Stimulated activated naive B cell treated with anti-CD40 and anti-IgM and Interleukin-4, amounts not matched to agents 10 μg/mL and 1 μg/mL and 100 μg/mL, for 72 hours (primary cell): ENCODE measurements at places on chromosomes 1 and 21.

DNA sequence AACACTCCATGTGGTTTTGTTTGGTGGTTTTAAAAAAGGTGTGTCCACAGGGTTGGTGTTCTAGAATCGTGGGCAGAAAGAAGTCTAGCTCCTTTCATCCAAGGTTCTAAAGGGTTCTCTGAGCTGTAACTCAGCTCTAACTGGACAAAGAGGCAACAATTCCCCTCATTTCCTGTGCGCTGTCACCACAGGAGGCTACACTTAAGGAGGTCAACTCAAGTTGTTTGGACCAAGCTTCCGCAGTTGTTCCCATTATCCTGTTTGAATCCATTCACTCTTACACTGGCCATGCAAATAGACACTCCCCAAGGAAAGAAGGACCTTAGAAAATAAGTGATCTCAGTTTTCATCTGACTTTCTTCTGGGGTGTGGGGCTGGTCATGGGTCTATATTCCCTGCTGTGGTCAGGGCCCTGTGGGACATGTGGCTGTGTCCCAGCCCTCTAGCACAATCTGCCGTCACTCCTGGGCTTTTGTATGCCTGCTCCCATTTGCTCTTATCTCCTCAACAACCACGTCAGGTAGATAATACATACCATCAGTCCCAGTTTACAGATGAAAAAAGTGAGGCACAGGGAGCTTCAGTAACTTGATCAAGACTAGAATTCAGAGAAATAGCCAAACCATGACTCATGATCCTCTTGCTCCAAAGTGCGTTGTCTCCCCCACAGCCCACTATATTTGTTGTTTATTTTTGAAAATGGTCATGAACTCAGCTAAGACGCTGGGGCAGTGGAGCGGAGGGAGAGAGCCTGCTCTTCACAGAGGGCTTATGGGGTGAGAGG, 103.6 kb downstream of the RHOU start:
- no peak for DNase-seq

GRCh38 chr1:20153000-20153418, 13.9 kb downstream of the PLA2G2F start:
- DNase-seq: no peak

DNA sequence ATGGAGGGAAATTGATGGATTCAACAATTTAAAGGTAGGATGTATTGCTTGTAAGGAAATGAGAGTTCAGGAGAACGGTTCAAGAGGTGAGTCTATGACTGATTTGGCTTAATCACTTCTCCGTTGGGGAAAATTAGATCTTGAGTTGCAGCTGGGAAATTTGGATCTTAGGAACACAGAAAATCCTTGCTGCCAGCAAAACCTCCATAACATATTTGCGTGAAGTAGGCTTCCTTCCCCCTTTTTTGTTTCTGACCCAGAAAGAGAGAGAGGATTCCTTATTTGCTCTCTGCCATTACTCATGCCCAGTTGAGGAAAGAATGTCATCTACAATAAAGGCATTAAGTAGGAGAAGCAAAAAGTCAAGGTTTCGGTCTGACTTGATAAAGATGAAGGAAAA, 73.5 kb upstream of the PDC start:
- DNase-seq: no peak

DNA sequence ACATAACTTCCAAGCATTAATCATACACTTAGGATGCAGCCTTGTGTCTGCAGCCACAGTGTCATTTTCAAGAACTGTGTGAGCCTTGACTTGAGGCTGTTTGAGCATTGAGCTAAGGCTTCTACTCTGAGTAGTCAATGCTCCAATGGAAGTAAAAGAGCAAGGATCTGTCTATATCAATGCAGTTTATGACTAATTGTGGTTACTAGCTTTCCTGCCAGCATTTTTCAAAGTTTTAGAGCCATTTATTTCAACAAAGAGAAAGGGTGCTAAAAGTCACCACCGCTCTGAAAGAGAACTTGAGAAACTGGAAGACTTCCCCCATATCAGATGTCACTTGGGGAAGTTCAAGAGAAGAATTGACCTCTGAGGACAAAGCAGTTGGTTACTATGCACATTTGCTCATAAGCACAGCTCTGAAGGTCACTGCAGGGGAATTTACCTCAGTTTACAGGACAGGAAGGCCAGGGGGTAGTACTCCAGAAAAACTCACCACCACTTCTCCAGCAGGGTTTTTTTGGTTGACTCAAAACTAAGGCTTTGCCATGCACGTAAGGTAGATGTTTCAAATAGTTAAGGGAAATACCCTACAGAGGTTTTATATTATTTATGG, 24.5 kb upstream of the RGS1 start:
- DNase-seq: peak; percentile 75

DNA sequence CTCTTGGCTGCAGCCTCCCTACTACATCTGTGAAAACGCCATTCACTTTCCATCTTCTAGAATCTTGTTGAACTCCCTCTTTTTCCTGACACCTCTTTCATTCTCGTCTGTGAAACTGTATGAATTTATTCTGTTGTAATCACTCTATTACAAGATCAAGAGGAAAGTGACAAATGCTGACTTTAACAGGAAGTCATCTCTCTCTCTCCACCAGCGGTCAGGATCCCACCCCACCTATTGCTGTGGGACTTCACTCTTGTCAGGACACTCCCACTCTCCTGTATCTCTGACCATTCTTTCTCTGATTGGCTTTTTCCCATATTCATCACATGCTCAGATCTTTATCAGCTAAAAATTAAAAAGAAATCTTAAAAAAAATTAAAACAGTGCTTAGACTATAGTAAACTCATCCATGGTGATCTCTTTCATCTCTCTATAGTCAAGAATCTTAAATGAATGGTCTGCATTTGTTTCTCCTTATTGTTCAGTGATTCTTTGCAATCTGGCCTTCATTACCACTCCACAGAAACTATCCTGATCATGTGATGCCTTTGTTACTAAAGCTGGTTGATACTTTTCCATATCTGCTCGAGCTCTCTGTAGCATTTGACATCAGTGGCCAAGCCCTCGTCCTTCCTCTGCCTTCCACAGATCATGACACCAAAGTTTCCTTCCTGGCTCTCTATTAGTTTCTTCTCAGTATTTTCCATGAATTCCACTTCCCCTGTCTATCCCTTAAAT, 113.6 kb downstream of the UCHL5 start:
- DNase-seq: no peak

GRCh38 chr1:77430966-77431690, 149.3 kb downstream of the AK5 start:
- no peak for DNase-seq

- no peak for DNase-seq
Measured at GRCh38 chr1:152000964-152001630, 7.4 kb upstream of the S100A10 start.

DNA sequence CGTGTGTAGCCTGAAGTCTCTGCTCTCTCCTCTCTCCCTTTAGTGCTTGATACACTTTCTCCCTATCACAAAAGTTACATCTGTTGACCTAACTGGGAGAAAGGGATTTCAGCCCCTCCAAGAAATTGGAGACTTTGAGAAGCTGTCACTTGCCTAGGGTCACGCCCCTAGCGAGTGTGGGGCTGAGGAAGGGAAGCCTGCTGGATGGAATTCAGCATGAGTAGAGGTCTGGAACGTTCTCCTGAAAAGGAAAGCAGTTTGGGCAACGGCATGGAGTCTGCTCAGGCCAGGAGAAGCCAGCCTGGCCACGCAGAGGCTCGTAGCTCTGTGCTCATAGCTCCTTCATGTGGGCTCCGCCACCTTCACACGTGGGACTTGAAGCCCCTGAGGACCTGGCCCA, 22.4 kb downstream of the COL16A1 start:
- DNase-seq: no peak

DNA sequence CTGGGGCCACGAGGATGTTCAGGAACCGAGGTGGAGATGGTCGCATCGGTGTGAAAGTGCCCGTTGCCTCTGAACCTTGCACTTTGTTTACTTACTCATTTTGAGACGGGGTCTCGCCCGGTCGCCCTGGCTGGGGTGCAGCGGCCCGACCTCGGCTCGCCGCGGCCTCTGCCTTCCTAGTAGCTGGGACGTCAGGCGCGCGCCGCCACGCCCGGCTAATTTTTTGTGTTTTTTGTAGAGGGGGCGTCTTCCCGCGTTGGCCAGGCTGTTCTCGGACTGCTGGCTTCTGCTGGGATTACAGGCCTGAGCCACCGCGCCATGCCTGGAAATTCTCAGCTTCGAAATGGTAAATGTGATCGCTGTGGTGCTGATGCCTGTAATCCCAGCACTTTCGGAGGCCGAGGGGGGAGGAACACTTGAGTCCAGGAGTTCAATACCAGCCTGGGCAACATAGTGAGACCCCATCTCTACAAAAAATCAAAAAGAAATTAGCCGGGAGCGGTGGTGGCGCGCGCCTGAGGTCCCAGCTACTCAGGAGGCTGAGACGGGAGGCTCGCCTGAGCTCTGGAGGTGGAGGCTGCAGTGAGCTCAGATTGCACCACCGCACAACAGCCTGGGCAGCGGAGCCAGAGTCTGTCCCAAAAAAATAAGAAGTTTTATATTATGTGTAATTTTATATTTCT, 684 bp upstream of the MRPL20 start:
- peak; percentile 38 for DNase-seq

DNA sequence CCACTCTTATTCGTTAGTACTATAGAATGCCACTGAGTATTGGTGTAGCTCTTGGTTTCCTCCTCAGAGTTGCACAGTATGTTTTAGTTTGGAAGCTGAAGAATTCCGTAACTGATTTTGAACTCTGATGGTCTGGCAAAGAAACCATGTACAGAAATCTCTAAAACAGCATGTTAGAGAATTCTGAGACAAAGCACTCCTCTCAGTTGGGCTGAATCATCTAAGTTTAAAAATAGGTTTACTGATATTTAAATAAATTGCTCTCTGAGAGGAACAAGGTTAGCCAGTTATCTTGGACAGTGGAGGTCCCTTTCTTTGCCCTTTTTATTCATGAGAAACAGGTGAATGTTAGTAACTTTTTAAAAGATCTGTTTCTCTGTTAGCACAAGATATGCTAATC, 43.8 kb downstream of the NCF2 start:
- DNase-seq: no peak

- no peak for DNase-seq
Measured at GRCh38 chr1:165840423-165840822, 13.0 kb downstream of the UCK2 start.

GRCh38 chr1:156677616-156678596, 699 bp upstream of the NES start:
- no peak for DNase-seq

- peak; percentile 90 for DNase-seq
Measured at GRCh38 chr1:1324524-1325287, at the start of the genes CPTP and INTS11. CPTP (plus strand) TSS chr1:1324802; CDS start chr1:1326911, 2,109 bp downstream. INTS11 (minus strand) TSS chr1:1324660; CDS start chr1:1324608, 52 bp downstream.

DNA sequence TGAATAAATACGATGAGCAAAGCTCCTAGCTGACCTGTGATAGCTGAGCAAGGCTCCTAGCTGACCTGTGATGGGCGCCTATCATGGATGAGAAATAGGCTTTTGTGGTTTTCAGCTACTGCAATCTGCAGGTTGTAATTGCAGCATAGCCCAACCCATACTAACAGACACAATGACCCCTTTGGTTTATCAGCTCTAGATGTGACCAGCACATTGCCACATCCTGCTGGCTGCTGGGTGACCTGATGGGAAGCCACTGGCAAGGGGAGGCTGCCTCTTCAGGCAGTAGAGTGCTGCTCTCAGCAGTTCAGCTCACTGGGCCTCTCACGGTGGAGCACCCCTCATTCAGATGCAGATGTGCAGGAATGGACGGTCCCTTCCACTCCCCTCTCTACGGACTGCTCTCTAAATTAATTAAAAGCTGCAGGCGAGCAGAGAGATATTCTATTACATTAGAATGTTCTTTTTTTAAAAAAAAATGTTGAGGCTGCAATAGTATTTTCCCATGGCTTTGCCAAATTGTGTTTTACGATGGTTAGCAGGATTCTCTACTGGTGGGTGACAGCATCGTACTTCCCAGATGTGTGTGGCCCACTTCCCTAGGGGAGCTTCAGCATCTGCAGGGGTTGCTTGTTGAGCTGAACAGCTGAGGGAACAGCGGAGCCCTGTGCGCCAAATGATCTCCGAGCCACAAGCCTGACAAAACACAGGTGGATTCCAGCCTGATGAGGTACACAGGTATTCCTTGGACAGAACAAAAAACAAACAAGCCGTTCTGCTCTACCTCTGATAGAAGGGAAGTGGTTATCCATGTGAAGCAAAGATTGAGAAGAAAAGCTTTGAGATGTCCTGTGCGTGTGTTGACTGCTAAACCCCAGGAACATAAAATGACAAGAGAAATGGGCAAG, 65.0 kb downstream of the SYT6 start:
- no peak for DNase-seq

- no peak for DNase-seq
Measured at GRCh38 chr1:61132645-61133334, 50.4 kb downstream of the NFIA start.

- no peak for DNase-seq
Measured at GRCh38 chr1:38831731-38832369, 27.7 kb downstream of the RRAGC start.

- no peak for DNase-seq
Measured at GRCh38 chr1:205449750-205450443, 5.9 kb downstream of the BLACAT1 start.

GRCh38 chr1:157193702-157194391, 55.7 kb upstream of the ETV3 start:
- DNase-seq: peak; percentile 53

- DNase-seq: no peak
Measured at GRCh38 chr1:100404821-100405220, 52.5 kb downstream of the CDC14A start.

GRCh38 chr1:108961752-108962486, 1.4 kb downstream of the CLCC1 start:
- DNase-seq: no peak

DNA sequence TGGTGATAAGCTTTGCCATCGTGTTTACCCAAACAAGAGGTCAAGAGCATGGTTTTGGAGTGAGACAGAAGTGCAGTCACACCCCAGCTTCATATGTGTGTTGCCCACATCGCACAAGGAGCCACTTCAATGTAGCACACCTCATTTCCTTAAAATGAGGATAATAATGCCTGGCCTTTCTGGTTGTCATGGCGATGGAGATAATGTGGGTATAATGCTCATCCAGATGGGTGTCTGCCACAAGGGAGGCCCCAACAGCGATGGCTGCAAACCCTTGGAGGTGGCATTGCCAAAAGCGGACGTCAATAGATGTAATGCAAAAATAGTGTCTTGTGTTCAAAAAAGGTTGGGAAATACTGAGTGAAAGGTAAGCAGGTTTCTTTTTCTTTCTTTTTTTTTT, 83.1 kb upstream of the AJAP1 start:
- no peak for DNase-seq

DNA sequence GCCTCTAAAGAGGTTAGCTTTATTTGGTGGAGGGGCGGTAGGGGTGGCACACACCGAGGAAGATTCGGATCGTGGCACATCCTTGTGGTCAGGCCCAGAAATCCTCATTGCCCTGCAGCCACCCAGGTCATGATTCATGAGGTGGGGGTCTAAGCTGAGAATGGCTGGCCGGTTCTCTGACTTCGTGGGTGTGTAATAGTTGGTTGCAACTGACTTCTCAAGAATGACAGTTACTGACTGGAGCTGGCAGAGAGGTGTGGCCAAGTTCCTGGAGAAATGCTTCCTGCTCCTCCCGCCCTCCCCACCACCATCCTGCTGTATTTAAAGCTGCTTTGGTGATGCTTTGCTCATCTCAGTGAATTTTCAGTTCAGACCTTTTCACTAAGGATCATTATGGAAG, 198.6 kb downstream of the KIF26B start:
- DNase-seq: no peak
